ENCODE measurements at places on chromosomes 5 and 9.

- DNase-seq, result no peak
These were observed 341.4 kb downstream of the DIRAS2 start for GRCh38 chr9:90301277-90301653.

GRCh38 chr9:35277171-35277520 is 115.3 kb downstream of the UNC13B start:
- no peak for DNase-seq

- DNase-seq, result no peak
These were observed 129.5 kb upstream of the DPYSL3 start for GRCh38 chr5:147639321-147639720.

- DNase-seq, result no peak
These were observed 17.8 kb downstream of the IFT74 start for GRCh38 chr9:26973989-26974388.

DNA sequence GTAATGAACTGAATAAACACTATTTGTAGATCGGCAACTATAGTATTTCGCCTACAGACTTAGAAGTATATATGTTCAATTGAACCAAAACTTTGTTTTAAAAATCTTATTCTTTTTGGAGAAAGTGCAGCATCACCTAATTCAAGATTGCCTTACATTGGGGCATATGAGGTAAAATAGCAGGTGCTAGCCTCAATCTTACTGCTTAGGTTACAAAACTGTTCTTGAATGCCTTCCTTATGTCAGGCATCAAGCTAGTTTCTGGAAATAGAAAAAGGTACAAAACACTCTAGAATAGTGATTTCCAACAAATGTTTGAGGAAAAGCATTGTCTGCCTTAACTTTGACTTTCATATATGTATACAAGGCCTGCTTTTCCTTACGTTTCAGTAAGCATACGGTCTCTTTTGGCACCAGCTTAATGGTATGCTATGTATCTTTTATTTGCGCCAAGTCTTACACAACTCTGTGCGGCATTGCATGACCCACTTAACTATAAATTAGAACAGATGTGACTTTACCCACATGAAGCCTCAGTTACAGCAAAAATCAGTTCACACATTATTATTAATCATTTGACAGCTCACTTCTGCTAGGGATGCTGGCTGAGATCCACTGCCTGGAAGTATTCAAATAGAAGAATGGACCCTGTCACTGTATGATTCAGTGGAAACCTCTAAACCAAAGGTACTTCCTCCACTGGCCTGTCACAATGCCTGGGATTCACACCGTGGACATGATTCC is 174.1 kb downstream of the PRELID2 start:
- DNase-seq, result no peak

- DNase-seq, result no peak
These were observed 39.6 kb downstream of the ZNF608 start for GRCh38 chr5:124706729-124707361.

DNA sequence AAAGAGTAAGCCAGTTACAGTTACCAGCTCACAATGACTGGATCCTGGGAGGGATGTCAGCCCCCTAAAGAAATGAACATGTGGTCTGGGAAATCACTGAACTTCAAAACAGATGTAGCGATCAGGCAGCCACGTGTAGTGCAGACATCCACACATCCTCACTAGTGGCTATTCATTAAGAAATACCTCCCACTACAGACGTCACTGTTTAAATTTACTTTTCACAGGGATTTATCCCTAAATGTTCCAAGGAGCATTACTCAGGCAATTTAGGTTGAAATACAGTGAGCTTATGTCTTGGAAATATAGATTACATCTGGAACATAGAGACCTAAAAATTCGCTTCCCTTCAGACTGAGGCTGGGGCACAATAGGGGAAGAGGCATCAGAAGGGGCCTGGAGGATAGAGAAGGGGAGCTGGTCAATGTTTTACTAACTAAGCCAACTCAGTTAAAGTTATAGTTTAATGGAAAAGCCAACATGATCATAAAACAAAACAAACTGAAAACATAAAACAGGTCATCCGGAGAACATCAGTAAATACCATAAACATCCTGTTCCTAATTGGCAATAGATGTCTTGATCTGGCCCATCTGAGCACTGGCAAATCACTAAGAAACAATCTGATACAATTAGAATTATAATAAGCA is 92.3 kb downstream of the FANCC start:
- DNase-seq, result no peak

DNA sequence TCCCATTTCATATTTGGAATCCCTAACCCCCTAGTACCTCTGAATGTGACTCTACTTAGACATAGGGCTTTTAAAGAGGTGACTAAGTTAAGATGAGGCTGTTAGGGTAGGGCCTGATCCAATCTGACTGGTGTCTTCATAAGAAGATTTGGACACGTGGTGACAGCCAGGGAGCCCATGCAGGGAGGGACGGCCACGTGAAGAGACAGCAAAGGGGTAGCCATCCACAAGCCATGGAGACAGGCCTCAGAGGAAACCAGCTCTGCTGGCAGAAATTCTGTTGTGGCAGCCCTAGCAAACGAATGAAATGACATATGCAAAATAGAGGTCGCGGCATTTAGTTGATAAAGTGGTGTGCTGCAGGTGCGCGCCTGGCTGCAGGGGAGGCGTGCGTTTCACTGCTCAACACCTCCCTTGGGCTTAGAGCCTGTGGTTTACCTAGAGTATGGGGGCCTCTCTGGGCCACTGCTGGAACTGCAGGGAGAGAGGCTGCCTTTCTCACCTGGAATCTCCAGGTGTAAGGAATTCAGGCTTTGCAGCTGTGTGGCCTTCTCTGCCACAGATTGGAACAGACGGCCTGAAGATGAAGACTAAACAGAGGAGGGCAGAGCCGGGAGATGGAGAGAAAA is 7.1 kb upstream of the AFAP1L1 start:
- peak; percentile 21 for DNase-seq

DNA sequence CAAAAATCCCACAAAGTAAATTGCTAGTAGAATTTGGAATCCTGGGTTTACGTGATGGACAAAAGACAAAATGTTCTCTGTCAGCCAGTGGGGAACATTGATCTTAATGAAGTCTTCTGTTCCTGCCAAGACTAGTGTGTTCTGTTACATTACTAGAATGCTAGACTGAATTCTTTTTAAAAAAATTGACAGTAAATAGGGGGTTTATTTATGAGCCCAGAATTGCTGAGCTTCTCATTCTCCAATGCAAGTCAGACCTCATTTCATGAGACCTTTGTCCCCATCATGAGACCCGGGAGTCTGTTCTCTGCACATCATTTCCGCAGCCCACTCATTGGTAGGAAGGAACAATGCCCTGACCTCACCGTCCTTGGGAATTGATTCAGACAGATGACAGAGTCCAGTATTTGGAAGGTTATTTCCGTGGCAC is 173.8 kb upstream of the OTULINL start:
- no peak for DNase-seq

Measured in stimulated activated CD4-positive, alpha-beta T cell treated with anti-CD3 and anti-CD28 coated beads, Interleukin-1b, Interleukin-23, amount 100 ng/mL, for 1 hour (primary cell).